PC-3 (cell line): ENCODE measurements at places on chromosomes 13 and 19. TPM values are rescaled to one million over a fixed set of nuclear protein-coding genes. Genes with fewer than 3 reads are reported as not detected.

DNA sequence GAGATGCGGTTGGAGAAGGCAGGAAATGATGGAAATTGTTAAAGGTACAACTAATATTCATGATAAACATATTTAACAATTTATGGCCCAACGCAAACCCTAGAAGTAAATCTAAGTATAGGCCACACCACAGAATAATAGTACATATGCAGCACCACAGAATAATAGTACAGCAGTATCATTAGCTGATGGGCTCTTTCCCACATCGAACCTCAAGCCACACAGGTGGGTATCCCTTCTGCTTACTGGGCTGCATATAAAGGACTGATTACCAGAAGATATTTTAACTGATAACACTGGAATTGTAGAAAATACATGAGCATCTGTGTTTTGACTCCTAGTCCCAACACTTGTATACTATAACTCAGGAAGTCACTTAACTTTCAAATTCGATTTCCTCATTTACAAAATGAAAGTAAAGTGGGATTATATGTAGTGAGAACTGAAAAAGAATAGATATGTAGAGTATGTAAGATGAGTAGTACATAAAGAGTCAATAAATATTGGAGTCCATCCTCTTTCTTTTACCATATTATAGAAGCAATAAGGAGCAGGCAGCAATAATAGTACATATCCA lies 91.5 kb downstream of the TSC22D1 start:
- no peak for DNase-seq

DNA sequence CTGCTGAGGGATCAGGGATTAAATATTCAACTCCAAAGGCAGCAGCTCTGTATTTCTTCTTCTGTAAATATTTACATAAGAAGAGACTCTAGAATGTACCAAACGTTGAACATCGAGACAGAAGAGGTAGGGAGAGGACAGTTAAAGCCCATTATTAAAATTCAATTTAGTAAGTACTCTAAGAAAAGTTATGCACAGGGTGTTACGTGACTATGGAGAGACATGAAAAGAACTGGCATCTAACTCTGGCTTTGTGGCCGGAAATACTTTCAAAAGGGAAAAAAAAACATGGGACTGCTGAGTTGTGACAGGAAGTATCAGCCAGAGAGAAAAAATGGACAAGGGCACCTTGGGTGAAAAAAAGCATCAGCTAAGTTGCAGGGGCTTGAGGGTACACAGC lies 36.7 kb downstream of the LNX2 start:
- no peak for DNase-seq

HIF3A gene
- total RNA-seq, result not detected in 2 replicates

DNA sequence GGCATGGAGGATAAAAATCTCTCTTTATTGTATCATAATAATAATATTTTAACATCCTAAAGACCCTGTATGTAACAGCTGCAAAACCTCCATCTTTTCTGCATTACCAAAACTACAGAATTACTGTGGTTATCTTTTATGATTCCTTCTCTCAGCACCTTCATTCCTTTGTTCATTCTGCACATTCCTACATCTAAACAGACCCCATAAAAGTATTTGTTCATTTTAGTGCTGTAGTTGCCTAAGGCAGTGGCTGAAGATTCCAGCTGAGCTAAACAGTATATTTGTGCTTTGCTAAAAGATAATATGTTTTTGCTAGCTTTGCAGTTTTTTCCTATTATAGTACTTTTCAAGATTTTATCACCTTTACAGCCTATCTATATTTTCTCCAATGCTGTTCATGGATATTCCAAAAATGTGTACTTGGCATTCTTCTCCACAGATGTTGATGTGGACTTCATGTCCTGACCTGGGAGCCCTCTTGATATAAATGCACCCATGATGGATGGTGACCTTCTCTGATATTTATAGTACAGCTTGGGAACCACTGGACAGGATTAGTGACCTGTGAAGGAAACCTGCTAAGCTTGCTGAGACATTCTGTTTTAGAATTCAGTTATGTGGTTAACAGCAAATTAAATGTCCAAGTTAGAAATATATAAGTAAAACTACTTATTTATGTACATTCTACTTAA lies 2832.9 kb upstream of the PCDH20 start:
- no peak for DNase-seq

DNA sequence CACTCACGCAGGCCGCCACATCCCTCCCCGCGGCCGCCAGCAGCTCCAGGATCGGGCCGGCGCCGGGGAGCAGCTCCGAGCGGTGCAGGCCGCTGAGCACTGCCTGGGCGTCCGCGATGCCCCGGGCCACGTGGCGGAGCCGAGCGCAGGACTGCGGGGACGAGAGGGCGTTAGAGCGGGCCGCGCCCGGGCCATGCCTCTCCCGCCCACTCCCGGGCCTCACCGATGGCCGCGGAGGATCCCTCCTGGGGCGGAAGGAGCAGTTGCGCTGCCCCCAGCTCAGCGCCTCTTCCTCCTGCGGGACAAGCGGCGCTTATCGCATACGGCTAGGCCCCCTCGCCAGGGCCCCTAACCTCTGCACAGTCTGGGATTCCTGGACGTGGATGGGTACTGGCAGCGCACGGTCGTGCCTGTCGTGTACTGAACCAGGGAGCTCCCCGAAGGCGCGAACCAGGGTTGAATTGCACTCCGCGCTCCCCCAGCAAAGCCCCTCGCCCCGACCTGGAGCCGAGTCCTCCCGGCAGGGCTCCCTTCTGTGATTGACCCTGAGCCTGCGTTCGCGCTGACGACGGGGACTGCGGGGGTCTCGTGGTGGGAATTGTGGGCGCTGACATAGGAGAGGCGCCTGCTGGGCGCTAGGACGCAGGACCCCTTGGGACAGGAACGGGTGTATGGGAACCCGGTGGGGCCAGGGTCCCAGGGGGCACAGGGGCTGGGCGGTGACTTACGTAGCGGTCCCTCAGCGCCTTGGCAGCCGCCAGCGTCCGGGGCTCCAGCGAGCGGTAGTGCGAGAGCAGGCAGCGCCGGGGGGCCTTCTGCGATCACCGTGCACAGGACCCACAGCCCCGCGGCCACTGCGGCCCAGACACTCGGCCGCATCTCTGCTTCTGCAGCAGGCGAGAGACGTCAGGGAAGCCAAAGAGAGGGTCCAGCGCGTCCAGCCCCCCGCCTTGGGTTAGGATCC lies 673 bp downstream of the IFNL4 start:
- no peak for DNase-seq

GRCh38 chr13:80497439-80497838 lies 156.5 kb upstream of the SPRY2 start:
- no peak for DNase-seq
